Panc1 (cell line): ENCODE measurements at places on chromosomes 4 and X.

- no peak for DNase-seq
These were observed 308.0 kb downstream of the DHRSX start for GRCh38 chrX:2192584-2193272.

- DNase-seq: no peak
These were observed 11.1 kb upstream of the IRAK1 start for GRCh38 chrX:154030715-154031305.

DNA sequence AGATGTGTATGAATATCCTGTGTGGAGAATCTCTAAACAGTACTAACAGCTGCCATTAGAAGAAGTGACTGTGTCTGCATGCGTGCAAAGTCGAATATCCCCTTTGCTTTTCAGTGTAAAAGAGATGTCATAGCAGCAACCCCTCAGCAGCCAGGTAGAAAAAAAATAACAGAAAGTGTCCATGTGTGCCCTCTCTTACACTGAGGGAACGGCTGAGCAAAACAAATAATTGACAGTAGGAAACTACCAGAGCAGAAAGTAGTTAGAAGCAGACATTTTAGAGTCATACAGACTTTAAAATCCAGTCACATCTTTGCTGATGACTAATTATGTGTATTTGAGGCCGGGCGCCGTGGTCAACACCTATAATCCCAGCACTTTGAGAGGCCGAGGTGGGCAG lies 370.8 kb downstream of the GPM6A start:
- no peak for DNase-seq

- DNase-seq: no peak
These were observed 22.9 kb downstream of the PABPC4L start for GRCh38 chr4:134178706-134179105.

- DNase-seq: no peak
These were observed 7.6 kb downstream of the CITED1 start for GRCh38 chrX:72297953-72298730.
